ENCODE measurements at places on chromosomes 1 and 21.

GRCh38 chr1:44336668-44337067, 18.4 kb downstream of the ERI3 start:
- DNase-seq, result no peak

DNA sequence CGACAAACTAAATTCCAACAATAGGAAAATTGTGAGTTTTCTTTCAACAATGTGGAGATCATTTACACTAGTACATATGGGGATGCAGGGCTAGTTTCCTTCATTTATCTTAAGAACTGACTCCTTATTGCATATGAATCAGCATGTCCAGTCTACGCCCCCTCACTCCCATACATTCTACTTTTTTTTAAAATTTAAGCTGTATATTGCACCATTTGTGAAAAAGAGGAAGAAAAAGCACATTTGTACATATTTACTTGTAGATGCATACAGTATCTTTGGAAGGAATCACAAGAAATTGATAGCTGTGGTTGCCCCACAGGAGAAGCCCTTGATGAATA, 15.9 kb downstream of the VPS26C start:
- DNase-seq, result no peak

DNA sequence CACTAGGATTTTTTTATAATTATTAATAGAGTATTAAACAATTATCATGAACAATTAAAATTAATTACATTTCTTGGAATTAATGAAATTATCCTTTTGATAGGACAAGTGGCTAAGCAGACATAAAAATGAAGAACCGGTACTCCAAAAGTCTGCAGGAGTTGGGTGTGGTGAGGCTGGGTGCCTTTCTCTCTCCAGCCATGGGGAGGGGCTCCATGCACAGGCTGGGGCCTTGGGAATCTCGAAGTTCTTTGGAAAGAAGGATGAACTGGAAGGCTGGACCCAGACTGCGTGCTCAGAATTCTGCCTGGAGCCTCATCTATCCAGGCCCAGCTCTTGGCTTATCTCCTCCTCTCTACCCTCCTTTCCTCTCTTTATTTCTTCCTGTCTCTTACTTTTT, 94.1 kb downstream of the ACTL8 start:
- no peak for DNase-seq

DNA sequence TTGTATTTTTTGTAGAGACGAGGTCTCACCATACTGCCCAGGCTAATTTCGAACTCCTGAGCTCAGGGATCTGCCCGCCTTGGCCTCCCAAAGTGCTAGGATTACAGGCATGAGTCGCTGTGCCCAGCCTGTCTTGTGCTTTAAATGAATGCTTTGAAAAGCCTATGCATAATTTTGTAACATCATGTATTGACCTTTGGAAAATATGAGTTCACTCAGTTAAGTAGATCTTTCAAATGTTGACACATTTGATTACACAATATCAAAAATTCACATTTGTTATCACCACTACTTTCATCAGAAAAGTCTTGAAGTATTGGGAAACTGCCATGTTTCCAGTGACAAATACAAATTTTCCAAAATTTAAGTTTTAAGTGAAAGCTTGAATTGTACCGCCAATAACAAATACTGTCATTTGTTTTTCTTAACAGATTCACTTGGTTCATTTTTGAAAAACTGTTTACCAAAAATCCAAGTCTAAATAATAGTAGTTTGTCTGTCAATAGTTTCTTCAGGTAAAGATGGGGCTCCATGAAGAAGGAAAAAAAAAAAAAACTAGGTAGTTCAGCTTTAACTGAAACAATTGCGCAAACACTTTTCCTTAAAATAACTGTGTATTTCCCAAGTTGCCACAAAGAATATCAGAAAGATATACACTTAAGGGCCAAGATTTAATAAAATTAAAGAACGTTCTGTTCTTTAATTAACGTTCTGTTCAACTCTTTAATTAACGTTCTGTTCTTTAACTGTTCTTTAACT, 233.2 kb upstream of the NR5A2 start:
- no peak for DNase-seq

GRCh38 chr1:200963076-200963475, 60.4 kb downstream of the KIF21B start:
- no peak for DNase-seq

- no peak for DNase-seq
Observed at GRCh38 chr21:38760017-38760761, 45.5 kb upstream of the ETS2 start.

DNA sequence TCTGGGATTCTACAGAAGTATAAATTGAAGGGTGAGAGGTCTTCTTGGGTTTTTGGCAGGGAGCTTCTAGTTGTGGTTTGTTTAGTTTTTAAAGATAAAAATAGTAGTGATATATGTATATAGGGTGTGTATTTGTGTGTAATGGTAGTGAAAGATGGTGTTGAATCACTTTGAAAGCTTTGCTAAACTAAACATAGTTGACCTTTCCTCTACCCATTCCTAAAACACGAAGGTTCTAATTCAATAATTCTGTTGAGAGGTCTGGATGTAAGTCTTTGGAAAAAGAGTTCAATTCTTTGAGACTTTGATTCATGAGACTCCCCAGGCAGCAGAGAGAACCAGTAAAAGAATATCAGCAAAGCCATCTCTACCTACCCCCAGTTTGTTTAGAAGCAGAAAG, 247.9 kb upstream of the DUSP10 start:
- DNase-seq, result no peak

DNA sequence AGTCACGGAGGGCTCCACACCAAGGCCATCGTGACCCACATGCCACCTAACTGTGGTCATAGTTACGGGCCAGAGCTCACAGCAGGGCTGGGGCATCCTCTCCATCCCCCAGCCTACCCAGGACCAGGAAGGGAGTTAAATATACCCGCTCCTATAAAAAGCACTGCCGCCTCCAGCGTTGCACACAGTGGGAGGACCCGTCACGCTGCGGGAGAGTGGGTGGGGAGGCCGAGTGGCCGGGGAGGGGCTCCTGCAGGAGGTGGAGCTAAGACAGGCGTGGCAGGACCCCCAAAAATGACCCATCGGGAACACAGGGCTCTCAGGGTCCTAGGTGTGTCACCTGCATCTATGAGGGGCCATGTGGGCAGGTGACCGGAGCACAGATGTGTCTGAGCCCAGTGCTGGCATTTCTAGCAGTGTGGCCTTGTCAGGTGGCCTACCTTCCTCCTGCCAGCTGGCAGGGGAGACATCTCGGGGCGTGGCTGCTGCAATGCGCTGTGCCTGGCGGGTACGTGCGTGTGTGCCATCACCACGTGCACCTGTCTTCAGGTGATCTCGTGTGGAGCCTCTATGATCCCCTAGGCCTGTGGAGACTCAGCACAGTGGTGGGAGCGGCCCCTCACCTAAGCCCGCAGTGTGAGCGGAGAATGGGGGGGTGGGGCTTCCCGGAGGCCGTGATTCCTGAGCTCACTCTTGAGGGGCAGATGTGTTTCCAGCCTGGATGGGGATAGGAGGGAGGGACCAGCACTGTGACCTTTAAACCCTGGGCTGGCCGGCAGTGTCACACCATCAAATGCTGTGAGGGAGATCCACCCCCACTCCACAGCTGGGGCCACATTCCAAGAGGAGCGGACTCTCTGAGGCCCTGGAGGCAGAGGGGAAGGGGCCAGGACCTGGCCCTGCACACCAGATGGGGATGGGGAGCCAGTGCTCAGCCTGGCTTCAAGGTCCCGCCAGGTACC, 17.7 kb downstream of the AGRN start:
- DNase-seq, result no peak

- no peak for DNase-seq
Observed at GRCh38 chr1:204250428-204251030, 36.7 kb upstream of the GOLT1A start.

DNA sequence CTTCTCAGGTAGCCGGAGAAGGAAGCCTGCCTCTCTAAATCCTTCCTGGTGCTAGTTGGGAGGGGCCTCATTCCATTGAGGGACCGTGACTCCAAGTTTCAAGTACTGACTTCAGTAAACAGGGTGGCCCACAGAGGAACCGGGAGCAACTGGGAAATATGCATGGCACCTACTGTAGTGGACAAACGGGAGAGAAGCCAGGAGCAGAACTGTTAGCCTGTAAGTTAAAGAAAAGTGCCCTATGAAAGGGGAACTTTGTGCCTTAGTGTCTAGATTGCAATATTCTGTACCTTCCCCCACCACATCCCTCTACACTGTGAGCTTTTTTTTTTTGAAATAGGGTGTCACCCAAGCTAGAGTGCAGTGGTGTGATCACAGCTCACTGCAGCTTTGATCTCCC, 33.2 kb upstream of the KANK4 start:
- no peak for DNase-seq

GRCh38 chr1:221994274-221994698, 252.4 kb upstream of the DUSP10 start:
- no peak for DNase-seq

DNA sequence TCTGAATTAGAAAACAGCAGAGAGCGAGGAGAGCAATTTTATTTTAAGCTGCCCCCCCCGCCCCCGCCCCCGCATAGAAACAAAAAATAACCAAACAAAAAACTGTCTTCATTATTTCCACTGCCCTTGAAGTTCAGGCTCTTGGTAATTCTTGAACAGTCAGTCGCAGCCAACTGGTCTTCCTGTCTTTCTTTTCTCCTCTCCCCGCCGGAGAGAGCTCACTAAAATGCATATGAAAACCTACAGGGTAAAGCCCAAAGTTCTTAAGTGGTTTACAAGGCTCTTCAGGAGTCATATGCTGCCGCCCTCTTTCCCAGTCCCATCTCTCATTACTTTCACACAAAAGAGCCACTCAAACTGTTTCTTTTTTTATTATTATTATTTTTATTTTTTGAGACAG, 1.1 kb upstream of the ANKRD35 start:
- DNase-seq, result no peak

GRCh38 chr1:206461602-206462455, 8.4 kb upstream of the IKBKE start:
- peak; percentile 53 for DNase-seq

- DNase-seq, result peak; percentile 59
Observed at GRCh38 chr1:74356493-74356892, 121.3 kb downstream of the TNNI3K start.

- no peak for DNase-seq
Observed at GRCh38 chr1:112772781-112773180, 57.6 kb upstream of the PPM1J start.

DNA sequence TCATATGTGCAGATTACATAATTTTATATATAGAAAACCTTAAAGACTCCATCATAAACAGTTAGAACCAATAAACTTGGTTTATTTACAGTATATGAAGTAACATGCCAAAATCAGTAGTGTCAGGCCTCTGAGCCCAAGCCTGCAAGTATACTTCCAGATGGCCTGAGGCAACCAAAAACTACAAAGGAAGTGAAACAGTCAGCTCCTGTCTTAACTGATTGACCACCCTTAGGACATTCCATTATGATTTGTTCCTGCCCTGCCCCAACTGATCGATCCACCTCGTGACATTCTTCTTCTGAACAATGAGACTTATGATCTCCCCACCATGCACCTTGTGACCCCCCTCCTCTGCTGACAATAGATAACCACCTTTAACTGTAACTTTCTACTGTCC, 630.3 kb downstream of the AMY1C start:
- no peak for DNase-seq

- no peak for DNase-seq
Observed at GRCh38 chr1:234604495-234605398, 5.2 kb downstream of the IRF2BP2 start.

- no peak for DNase-seq
Observed at GRCh38 chr1:25804244-25804963, 4.4 kb downstream of the SELENON start.

- DNase-seq, result no peak
Observed at GRCh38 chr1:87730274-87731216, 401.9 kb downstream of the LMO4 start.

DNA sequence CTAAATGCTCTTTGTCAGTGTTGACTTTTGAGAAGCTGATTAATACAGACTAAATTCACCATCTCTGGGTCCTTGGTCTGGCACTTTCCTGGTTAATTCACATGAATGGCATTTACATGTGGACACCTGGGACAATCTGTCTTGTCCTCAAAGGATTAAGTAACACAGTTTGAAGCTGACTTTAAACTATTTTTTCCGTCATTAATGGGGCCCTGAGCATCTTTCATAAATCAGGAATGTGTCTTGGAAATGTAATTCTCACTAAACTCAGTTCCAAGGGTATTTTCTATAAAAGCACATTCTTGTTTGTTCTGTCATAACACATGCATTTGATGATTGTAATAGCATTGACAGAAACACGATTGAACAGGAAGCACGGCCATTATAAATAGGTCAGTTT, 26.7 kb upstream of the NBL1 start:
- no peak for DNase-seq

DNA sequence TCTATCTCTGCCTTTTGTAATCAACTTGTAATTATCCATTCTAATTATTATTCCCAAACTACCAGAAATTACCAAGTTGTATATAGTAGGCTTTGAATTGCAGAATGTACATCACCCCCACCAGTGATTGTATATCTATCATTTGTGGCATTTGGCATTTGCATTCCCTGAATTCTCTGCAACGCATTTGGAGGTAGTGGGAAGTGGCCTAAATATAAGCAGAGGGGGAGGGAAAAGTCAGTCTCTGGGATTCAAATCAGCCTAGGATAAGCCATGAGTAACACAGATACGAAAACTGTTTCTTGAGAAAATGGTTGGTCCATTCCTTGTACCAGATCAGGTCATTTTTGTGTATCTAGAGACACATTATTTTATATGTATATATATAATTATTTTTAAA, 20.7 kb downstream of the DDX20 start:
- no peak for DNase-seq

DNA sequence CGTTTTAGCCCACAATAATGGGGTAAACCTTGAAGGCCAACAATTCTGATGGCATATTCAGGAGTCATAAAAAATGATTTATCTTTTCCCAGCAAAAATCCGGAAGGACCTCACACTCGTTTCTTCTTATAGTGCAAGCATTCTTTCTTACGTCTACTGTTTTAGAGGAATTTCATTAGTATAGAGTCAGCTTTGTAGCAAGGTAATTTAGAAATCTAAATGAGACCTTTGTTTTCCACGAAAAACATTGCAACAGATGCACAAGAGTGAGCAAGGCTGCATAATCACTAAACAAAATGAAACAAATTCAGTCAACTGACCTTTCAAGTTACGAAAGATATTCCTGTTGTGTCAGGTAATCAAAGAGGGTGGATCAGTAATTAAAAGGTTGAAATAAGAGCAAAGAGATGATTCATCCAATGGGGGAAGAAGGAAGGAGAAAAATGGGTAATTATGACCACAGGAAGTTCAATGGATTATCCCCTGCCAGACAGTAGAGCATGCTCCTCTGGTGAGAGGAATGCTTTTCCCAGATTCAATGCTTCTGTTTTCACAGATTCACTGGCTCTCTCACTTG, 560 bp upstream of the CSDE1 start:
- no peak for DNase-seq

GRCh38 chr1:38997034-38997900, 6.2 kb downstream of the AKIRIN1 start:
- no peak for DNase-seq

DNA sequence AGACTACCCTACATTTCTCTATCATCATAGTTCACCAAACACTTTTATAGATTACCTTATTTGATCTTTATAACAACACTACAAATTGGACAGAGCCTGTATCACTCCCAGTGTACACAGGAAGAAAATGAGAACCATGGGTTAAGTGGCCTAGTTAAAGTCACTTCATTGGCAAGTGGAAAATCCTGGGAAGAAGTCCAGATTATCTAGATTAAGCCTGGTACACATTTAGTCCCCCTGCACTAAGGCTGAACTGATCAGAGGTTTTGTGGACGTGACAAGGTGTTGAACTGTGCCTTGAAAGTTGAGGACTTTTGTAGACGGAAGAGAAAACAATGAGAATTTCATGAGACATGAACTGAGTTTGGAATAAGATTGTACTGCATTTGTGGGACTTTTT, 7.5 kb upstream of the USH2A start:
- DNase-seq, result no peak

GRCh38 chr1:174968750-174969244, 30.9 kb upstream of the CACYBP start:
- no peak for DNase-seq

GRCh38 chr21:28174701-28175100, 818.0 kb downstream of the LTN1 start:
- no peak for DNase-seq

Measured in amniotic stem cell (primary cell).